Fibroblast of skin of right quadriceps (primary cell): ENCODE measurements at places on chromosomes 5 and 9.

- peak; percentile 38 for DNase-seq
Observed at GRCh38 chr9:99335280-99335679, 113.2 kb downstream of the SEC61B start.

DNA sequence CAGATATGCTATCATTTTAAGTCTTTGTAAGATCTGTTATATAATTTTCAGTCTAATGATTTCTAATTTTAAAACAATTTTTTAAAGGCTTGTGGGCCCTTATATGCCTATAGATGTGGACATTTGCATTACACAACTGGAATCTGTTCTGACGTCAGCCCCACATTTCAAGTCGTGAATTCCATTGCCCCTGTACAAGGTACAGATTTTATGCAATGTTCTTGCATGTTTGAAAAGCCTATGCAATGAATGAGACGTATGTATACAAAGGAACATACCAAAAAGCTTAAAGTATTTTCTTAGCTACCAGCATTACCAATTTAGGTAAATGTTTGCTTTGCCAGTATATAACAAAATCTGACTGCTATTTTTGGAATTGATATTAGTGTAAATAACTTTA lies 77.2 kb downstream of the ITGA1 start:
- peak; percentile 89 for DNase-seq

DNA sequence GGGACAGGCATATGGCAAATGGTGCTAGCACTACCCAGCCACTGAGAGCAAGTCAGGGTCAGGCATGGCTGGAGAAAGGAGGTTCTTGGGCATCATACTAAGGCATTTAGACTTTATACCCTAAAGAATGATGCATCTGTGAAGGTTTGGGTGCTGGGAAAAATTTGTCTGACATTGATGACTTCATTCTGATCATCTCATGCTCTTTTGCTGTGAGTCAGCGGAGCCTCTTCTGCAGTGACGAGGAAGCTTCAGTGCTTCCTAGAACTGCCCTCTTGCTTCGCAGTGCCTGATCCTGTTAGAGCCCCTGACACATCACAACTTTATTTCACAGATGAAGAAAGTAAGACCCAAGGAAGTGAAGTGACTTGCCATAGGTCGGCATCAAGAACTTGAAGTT lies 266.6 kb upstream of the GAS1 start:
- peak; percentile 82 for DNase-seq

GRCh38 chr9:114223564-114224246 lies 68.4 kb downstream of the COL27A1 start:
- peak; percentile 59 for DNase-seq

DNA sequence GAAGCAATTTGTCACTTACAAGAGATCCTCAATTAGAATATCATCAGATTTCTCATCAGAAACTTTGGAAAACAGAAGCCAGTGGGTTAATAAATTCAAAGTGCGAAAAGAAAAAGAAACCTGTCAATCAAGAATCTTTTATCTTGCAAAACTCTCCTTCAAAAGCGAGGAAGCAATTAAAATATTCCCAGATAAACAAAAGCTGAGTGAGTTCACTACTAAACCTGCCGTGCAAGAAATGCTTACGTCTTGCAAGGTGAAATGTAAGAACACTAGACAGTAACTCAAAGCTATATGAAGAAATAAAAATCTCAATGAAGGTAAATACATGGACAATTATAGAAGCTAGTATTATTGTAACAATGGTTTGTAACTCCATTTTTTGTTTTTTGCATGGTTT lies 62.8 kb upstream of the IL33 start:
- DNase-seq = no peak

DNA sequence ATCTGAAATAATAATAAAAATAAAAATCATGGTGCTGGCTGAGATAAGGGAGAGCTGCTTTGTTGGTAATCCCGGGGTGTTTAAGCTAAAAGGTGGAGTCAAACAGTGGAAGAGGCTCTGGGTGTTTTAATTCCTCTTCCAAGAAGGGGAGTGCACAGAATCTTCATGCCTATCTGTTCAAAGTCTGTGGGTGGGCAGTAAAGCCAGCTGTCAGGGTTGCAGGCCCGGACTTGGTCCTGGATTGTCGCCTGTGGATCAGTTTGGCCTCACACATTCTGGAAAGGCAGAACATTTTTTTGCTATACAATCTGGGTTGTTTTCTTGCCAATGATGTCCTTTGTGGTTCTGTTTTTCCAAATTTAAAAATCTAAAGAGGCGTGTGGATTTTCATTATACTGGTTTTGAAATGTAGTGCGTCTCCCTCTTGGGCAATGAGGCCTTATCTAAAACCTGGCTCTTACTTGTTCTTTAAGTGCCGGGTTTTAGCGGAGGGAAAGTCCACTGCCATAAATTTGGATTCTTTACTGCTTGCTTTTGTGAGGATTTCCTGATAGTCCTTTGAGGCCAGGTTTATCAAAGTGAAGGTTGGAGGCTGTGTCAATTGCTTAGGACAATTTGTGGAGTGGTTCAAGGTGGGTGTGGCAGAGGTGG lies 5.8 kb downstream of the ANKDD1B start:
- no peak for DNase-seq

- no peak for DNase-seq
Observed at GRCh38 chr5:154995679-154996078, 17.9 kb upstream of the KIF4B start.

DNA sequence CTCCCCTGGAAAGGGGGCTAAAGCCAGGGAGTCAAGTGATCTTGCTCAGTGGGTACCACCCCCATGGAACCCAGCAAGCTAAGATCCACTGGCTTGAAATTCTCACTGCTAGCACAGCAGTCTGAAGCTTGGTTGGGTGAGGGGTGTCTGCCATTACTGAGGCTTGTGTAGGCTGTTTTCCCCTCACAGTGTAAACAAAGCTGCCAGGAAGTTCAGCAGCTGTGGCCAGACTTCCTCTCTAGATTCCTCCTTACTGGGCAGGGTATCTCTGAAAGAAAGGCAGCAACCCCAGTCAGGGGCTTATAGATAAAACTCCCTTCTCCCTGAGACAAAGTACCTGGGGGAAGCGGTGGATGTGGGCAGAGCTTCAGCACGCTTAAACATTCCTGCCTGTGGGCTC lies 17.1 kb upstream of the EPB41L4A start:
- DNase-seq = no peak

DNA sequence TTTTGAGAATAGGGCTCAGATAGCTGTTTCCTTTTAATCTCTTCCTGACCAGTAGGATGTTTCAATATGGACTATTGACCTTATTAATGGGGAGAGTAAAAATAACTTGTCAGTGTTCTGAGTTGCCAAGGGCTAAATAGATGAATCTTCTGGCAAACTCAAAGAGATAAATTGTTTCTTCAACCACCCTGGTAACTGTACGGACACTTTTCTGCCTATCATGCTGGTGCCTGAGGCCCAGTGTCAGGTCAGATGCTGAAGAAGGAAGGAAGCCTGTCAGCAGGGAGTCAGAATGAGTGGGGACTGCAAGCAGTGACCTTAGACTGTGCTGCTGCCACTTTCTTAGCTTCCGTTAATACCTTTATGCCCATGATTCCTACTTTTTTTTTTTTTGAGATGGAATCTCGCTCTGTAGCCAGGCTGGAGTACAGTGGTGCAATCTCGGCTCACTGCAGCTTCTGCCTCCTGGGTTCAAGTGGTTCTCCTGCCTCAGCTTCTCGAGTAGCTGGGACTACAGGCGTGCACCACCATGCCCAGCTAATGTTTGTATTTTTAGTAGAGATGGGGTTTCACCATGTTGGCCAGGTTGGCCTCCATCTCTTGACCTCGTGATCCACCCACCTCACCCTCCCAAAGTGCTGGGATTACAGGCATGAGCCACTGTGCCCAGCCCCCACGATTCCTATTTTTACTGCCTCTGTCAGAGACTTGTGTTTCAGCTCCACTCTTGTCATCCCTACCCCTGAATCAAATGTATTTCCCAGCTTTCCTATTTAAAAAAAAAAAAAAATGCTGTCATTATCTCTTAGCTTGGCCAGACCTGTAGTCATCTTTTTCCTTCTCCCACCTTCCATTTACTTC lies 33.7 kb downstream of the TGFBR1 start:
- DNase-seq = no peak

- no peak for DNase-seq
Observed at GRCh38 chr5:154559398-154560276, 81.6 kb upstream of the HAND1 start.

GRCh38 chr5:173902743-173903142 lies 14.6 kb downstream of the CPEB4 start:
- no peak for DNase-seq

- DNase-seq = no peak
Observed at GRCh38 chr9:120652934-120653333, 61.3 kb downstream of the MEGF9 start.

DNA sequence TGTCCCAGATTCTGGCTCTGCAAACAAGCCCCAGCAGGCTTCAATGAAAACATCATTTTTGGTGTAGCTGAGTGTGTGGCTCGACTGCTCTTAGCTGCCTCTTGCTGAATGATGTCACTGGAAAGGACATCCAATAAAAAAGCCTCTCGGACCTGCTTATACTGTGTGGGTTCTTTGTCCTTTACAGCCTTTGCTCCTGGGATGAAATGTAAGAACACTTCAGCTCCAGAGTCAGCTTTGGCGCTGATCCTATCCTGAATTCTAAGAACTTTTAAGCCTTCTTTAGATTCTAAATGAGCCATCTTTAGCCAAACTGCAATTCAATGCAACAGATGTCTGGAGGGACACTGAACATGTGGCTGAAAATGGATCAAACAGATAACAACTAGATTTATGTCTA lies 404.6 kb upstream of the C9orf72 start:
- DNase-seq = no peak

- peak; percentile 63 for DNase-seq
Observed at GRCh38 chr9:15944341-15944740, 391.5 kb downstream of the CCDC171 start.

- no peak for DNase-seq
Observed at GRCh38 chr9:133581011-133581410, 28.2 kb downstream of the FAM163B start.

DNA sequence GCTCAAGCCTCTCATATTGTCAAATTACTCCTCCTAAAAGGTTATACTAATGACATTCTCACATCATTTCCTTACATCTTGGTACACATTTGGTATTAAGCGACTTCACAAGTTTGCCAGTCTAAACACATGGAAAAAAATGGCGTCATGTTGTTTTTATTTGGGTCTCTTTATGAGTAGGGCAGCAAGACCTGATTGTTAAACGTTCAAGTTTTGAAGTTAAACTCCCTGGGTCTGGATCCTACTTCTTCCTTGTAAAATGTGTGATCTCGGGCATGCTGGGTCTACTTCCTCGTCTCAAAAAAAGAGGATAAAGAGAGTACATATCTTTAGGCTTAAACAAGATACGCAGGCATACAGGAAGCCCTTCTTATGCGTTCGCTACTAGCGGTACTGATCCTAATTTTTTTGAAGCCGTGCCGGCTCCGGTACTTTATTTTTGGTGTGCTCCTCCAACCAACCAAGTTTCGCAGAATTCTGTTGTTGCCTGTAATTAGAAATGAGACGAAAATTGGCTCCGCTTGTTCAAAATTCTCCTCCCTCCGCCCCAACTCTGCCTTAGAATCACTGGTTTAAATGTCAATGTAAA lies 596 bp upstream of the CDC37L1 start:
- DNase-seq = peak; percentile 38

DNA sequence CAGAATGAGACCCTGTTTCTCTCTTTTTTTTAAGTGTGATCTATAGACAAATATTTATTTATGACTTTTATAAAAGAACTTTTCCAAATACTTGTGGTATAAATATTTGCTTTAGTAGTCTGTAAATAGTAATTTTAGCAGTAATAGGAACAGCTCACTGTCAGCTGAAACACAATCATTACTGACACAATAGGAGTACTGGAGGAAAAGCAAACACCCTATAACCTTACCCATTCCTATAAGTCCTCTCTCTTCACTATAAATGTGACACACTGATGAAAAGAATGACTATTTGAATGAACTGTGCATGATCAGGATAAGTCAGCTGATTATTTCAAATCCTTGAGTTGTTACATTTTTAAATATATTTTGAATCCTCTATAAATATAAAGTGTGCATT lies 72.4 kb downstream of the CDH12 start:
- no peak for DNase-seq

GRCh38 chr5:173680660-173681242 lies 64.3 kb upstream of the BOD1 start:
- DNase-seq = no peak

- no peak for DNase-seq
Observed at GRCh38 chr5:178677429-178677828, 50.6 kb upstream of the CLK4 start.

DNA sequence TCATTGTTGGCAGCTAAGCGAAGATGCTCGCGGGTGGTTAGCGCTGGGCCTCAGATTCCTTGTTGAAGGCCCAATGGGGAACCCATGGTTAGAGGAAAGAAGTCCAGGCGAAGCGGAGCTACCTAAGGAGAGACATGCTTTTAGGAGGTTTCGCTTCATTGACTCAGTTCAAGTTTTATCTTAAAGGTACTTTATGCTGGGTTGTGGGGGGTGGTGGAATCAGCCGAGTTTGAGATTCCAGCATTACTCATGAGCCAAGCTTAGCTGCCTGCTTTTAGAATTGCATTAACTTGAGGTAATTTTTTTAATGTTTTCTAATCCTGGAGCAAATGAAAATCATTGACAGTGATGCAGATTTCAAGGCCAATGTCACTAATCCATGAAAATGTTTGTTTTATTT lies 16.1 kb downstream of the MEGF10 start:
- DNase-seq = no peak

DNA sequence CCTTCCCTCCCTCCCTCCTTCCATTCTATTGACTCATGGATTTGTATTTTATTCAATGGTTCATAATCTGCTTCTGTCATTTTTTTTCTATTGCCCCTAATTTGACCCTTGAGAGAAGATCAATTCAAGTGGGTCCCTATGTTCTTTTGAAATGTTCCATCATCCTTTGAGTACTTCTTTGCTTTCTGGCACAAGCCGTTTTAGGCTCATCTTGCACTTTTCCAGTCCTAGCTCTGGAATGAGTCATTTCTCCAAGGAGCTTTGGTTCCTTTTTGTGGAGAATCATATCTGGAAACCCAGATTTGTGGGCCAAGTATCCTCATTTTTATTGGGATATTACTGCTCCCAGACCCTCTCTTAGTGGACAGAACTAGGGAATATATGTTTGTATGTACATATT lies 126.8 kb upstream of the PTPN3 start:
- DNase-seq = no peak

GRCh38 chr5:86542532-86542931 lies 75.2 kb upstream of the COX7C start:
- DNase-seq = no peak

DNA sequence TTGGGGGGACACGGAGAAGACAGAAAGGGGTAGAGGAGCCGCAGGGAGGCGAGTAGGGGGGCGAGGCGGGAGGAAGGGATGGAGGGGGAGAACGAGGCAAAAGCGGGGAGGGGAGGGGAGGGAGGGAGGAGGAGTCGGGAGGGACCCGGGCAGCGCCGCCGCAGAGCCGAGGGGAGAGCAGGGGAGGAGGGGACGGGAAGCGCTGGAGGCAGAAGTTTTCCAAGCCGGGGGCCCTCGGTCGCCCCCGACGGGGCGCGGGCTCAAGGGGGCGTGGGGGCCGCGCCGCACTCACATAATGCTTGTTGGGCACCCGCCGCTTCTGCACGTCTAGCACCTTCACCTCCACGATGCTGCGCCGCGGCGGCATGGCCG lies 353 bp downstream of the SH3PXD2B start:
- DNase-seq = peak; percentile 54

- DNase-seq = peak; percentile 62
Observed at GRCh38 chr5:150464554-150465012, 15.0 kb upstream of the RPS14 start.

- DNase-seq = peak; percentile 63
Observed at GRCh38 chr9:91214086-91214485, 147.6 kb downstream of the AUH start.

- peak; percentile 15 for DNase-seq
Observed at GRCh38 chr5:56456002-56456401, 222.9 kb upstream of the ANKRD55 start.
